ENCODE measurements at places on chromosomes 1 and 21. TPM values are rescaled to one million over a fixed set of nuclear protein-coding genes. Genes with fewer than 3 reads are reported as not detected.

- no peak for DNase-seq
Observed at GRCh38 chr1:168210312-168210711, 15.5 kb upstream of the SFT2D2 start.

DNA sequence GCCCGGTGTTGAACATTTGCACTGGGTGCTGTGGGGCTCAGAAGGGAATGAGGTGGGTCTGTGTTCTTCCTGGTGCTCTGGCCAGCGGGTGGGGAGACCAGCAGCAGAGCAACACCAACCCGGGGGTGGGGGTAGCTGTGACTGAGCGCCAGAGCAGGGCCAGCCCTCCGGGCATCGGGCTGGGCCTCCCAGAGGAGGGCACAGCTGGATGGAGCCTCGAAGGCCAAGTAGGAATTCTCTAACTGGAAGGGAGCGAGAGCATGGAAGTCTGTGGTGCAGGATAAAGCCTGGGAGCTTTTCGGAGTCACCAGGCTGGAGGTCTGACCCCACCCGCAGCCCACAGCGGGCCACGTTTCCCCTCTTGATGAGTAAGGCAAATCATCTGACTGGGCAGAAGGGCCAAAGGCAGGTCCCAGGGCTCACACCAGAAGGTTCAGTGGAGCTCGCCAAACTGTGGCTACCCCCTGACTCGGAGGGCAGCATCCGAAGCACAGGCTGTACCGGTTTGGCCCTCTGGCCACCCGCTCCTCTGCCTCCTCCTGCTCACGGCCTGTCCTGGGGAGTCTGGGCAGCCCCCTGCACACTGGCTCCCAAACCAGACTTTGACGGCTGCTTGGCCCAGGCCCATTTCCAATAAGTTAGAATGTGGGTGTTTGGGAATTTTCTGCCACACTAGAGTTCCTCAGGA, 18.8 kb downstream of the SLC1A7 start:
- DNase-seq, result no peak

- DNase-seq, result no peak
Observed at GRCh38 chr1:98278055-98278454, 357.2 kb upstream of the DPYD start.

The ADGRL4 gene
- 5.8 TPM for total RNA-seq

The SHE gene
- total RNA-seq, result 5.4 TPM

GRCh38 chr1:208534599-208534897, 290.4 kb upstream of the PLXNA2 start:
- no peak for DNase-seq

DNA sequence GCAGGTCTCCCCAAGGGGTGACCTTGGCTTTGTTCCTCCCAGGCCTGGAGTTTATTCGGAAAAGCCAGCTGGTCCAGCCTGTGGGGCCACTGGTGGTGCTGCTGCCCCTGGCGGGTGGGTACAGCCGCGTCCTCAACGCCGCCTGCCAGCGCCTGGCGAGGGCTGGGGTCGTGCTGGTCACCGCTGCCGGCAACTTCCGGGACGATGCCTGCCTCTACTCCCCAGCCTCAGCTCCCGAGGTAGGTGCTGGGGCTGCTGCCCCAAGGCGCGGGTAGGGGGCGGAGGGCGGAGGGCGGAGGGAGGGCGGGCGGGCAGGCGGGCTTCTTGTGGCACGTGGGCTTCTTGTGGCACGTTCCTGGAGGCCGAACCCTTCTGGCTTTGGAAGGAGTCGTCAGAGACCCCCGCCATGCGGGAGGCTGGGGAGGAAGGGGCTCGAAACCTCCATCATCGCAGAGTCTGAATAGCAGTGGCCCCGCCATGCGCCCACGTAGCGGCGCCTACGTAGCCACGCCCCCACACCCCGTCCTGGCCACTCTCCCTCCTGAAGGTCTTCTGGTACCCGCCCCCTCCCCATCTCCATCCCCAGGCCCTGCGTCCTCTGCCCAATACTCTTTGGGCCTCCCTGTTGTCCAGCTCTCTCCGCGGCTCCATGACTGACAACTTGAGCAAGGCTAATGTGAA, 16.7 kb downstream of the PCSK9 start:
- DNase-seq, result no peak

The F13B gene
- not detected for total RNA-seq

The KCNK2 gene
- 0.09 TPM for total RNA-seq

The ST6GALNAC5 gene
- total RNA-seq, result 18.5 TPM

DNA sequence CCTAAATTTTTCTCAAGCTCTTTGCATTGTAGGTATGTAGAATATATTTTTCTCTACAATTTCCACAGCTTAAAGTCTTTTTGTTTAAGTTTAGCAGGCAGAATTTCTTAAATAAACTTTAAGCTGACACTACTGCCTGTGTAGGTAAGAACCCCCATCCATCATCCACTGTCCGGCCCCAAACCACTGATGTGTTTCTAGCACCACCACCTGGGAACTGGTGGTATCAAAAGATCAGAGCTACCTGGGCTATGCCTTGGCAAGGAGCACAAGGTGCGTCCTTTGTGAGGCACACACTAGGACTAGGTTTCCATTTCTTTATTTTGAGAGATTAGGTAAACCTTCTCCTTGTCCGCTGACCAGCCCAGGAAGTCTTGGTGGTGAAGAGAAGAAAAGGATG, 10.5 kb upstream of the LELP1 start:
- DNase-seq, result no peak

All from prostate gland (tissue), 2 donors.